ENCODE measurements at places on chromosomes 7 and 10.
A peak's percentile ranks its signal among the peaks of the same experiment; 100 is the strongest.

DNA sequence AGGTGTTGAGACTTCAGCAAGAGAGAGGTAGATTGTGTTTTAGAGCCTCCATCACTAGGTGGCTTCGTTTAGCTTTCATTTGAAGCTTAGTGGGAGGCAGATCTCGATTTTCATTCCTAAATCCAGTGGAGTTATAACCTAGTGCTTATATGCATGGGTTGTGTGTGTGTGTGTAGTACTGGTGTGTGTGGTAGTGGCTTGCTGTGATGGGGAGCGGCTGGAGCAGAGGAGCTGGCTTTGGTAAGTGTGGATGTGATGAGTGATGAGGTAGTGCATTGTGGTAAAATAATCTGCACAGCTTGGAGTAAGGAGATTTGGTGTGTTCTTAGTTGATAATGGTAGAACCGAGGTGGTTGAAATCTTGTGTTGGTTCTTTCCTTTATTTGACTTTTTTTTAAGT, 43.2 kb downstream of the AP3M1 start:
- DNase-seq = no peak

GRCh38 chr7:27145165-27145913, 1.9 kb upstream of the HOXA5 start:
- no peak for DNase-seq

GRCh38 chr7:13420726-13421125, 568.7 kb downstream of the ETV1 start:
- peak; percentile 89 for DNase-seq

- no peak for DNase-seq
Measured at GRCh38 chr7:129750091-129750490, 138.6 kb downstream of the NRF1 start.

- no peak for DNase-seq
Measured at GRCh38 chr10:68586606-68587305, 26.6 kb downstream of the TET1 start.

- no peak for DNase-seq
Measured at GRCh38 chr7:138797715-138798320, at the start of the genes ATP6V0A4 and TMEM213. Gene ATP6V0A4 (minus strand): TSS chr7:138798196. CDS start chr7:138771247, 26,949 bp downstream. Gene TMEM213 (plus strand): TSS chr7:138797994. CDS start chr7:138798105, 111 bp downstream.

DNA sequence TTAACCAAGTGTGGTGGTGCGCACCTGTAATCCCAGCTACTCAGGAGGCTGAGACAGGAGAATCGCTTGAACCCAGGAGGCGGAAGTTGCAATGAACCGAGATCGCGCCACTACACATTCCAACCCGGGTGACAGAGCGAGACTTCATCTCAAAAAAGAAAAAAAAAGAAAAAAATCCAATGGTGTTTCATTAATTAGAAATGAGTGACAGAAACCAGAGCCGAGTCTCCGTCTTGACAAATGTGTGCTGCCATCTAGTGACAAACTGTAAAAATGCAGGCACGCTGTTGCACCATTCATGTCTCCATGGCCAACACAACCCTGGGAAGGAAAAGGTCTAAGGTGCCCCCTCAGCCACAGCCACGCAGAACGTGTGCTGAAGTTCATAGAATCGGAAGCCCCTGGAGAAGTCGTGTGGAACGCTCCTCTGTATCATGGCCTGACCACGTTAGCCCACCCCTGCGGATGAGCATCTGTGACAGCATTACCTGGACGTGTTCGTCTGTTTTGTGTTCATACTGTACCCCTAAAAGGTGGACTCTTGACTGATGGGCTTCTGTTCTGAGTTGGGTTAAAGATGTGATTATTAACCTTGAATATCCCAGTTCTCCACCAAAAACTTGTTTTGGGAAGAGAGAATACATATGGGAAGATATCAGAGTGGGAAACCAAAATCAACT, 94.9 kb downstream of the LYZL2 start:
- DNase-seq = peak; percentile 39

DNA sequence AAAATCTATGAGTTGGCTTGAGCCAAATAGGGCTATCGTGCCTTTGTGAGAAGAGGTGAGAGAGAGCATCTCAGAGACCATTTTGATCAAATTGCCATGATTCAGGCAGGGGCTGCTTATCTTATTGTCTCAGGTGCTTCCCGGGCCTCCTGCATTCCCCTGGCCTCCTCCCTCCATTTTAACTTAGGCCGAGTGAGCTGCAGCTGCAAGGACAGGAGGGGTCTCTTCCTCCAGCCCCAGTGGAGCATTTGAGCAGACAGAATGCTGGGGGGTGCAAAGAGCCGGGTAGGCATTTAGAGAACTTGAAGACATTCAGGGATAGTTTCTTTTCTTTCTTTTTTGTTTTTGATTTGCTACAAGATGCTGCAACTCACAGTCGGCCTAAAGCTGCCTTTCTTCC, 59.0 kb downstream of the BUB3 start:
- no peak for DNase-seq

- no peak for DNase-seq
Measured at GRCh38 chr10:112913661-112914287, 36.3 kb upstream of the TCF7L2 start.

GRCh38 chr7:32100407-32100907, 30.2 kb upstream of the PDE1C start:
- no peak for DNase-seq

DNA sequence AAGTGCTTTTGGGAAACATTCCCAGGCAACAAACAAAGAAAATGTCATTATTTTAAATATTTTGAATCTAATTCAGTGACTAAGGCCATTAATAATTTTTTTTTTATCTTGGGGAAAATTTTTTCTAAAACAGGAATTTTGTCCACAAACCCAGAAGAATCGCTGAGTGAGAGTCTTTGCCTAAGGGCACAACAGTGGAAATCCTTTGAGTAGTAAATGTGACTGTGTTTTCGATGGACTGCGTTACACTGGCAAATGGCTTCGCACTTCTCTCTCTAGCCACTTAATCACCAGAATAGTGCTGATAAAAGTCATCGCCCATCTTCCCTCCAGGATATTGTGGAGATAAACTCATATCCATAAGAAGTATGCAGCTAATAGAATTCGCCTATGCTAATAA, 430.3 kb upstream of the AKR1E2 start:
- DNase-seq = no peak

GRCh38 chr10:18563003-18563726, 88.2 kb downstream of the NSUN6 start:
- DNase-seq = no peak

- DNase-seq = no peak
Measured at GRCh38 chr10:4736183-4736582, 89.8 kb upstream of the AKR1E2 start.

GRCh38 chr10:11134411-11134810, 116.7 kb downstream of the CELF2 start:
- no peak for DNase-seq

DNA sequence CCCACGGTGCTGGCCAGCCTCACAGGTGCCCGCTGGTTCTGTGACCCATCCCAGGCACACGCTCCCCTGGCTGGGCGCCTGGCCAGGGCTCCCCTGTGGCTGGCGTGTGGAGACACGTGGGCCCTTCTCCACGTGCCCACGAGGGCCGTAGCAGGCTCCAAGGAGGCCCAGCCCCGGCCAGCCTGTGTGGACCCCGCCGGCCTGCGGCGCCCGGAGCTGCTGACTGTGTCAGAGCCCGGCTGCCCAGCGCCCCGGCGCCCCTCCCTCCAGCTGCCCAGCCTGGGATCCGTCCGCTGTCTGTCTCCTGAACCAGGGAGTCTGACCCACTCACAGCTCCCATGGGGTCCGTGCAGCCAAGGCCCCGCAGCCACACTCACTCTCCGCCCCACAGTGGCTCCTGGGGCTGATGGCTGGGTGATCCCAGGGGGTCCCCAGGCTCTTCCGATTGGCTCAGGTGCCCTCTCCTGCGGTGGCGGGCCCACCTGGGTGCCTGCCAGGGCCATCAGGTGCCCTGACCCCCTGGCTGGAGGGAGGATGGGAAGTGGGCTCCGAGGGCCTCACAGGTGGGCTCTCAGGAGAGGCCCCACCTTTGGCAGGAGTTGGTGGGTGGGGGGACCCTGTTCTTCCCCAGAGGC, 9.6 kb downstream of the TMEM184A start:
- DNase-seq = no peak

- DNase-seq = peak; percentile 56
Measured at GRCh38 chr7:16651396-16652239, 5.6 kb downstream of the BZW2 start.

DNA sequence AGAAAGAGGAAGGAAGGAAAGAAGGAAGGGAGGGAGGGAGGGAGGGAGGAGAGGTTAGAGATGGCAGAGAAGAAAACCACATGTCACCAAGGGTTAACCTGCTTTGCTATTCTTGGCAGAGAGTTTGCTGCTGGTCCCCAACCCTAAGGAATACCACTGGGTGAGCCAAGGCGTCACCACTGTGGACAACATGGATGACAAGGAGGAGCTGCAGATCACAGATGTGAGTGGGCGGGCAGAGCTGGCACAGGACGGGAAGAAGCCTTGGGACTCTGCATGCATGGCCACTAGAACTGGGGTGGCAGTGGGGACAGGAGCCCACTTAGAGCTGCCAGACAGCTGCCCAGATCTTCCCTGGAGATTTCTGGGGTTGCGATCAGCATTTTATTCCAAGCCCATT, 17.2 kb upstream of the MYH16 start:
- no peak for DNase-seq

- DNase-seq = no peak
Measured at GRCh38 chr7:81525841-81526240, 244.0 kb downstream of the HGF start.

GRCh38 chr7:112073530-112073929, 132.7 kb downstream of the DOCK4 start:
- no peak for DNase-seq

- DNase-seq = no peak
Measured at GRCh38 chr7:5690931-5691473, 90.5 kb downstream of the RNF216 start.

GRCh38 chr7:133827707-133828623, 299.2 kb upstream of the LRGUK start:
- DNase-seq = no peak

DNA sequence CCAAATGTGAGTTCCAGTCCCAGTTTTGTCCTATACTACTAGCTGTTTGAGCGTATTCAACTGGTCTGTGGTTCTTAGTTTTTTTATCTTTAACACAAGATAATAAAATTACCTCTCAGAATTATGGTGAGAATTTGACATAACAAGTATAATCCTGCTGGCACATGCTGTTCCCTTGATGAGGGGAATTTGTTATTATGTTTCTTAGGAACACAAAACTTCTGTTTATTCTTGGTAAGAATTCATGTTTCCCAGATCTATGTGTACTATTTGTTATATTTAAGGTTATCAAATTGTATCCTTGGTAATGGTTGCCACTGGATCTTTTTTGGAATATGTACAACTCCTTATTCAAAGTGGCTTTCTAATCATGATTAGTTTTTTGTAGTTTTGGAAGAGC, 335.6 kb downstream of the ADK start:
- no peak for DNase-seq

- DNase-seq = no peak
Measured at GRCh38 chr7:116087984-116088383, 57.4 kb upstream of the TFEC start.

GRCh38 chr7:44150966-44151941, 10.1 kb upstream of the MYL7 start:
- no peak for DNase-seq

GRCh38 chr10:30630571-30630970, 1.0 kb upstream of the LYZL2 start:
- DNase-seq = no peak

DNA sequence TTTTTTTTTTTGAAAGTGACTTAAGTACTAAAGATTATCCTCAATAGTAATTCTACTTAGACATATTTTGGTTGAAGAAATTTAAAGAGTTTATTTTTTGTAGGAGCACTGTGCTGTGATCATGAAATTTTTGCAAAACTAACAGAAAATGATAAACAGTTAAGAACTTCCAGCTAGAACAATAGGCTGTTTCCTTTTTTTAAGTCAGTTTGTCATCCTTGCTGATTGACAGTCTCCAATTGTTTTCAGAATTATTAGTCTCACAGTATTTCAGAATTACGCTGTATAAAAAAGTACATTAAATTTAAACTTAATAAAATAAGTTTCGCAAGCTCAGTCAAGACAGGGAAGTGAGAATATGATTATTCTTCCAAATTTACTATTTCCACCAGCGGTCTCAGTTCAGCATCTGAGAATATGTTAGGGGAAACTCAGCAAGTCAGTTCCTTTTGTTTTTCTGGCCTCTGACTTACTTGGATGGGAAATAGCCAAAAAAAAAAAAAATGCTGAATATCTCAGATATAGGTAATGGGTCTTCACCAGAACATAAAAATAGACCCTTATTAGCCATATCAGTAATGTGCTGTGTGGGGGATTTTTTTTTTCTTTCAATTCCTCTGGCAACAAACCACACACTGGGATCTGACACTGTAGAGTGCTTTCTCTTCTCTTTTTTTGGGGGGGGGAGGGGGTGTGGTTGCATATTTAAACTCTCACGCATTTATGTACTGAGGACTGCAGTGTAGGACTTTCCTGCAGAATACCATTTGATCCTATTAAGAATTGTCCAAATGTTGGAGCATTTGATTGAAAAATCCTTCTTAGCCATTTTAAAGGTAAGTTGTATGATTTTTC, at the start of gene CD36:
TSS of gene CD36 (plus strand) at position 732 of the 855 bp plus-strand sequence. CDS start 8,099 bp downstream, outside the sequence.
- DNase-seq = no peak

DNA sequence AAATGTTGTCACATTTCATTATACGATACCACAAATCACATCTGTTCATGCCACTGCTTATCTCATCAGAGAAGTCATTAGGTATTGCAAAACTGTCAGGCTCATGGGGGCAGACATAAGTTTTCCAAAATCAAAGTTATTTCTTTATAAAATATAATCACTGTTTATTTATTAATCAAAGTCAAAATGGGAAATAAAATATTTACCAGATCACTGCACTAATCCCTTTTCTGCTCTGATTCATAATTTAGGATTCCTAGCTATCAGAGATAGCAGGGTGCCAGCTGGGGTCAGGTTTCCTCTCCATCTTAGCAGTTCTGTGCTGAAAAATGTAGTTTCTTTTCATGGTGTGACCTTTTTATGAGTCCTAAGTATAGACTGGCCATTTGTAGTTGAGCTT, 117.7 kb upstream of the LANCL2 start:
- no peak for DNase-seq

DNA sequence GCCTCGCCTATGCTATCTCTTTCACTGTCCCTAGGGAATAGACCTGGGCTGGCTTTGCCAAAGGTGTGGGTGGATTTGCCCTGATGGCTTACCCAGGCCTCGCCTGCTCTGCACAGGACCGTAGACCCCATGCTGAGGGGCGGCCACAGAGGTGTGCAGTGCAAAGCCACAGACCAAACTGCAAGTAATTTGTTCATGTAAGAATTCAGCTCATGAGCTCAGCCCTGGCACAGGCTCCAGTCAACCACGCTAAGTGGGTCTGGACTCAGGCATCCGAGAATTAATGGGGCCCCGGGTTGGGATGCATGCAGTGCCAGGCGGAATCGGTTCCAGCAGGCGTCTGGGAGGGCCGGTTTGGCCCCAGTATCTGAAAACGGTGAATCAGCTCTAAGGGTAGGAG, 445.2 kb downstream of the DNAJB6 start:
- no peak for DNase-seq

- DNase-seq = peak; percentile 1
Measured at GRCh38 chr7:145016068-145016467, 180.2 kb upstream of the TPK1 start.

All from NCI-H446 (cell line).